ENCODE measurements at places on chromosomes 16 and 17.

- DNase-seq, result no peak
These were observed 565 bp downstream of the DDX52 start for GRCh38 chr17:37642681-37643080.

DNA sequence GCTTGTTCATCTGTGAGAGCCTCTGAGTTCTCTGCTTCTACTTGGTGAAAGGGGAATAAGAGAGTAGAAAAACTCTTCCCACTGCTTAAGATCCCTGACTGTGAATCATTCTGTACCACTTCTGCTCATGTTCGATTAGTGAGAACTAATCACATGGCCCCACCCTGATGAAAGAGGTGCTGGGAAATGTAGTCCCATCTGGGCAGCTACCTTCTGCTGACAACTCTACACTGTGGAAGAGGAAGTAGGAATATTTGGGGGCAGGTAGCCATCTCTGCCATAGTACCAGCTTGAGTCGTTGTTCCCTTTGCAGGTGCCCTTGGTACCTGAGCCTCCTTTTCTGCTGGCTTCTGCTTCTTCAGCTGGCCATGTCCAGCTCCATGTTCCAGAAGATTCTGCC lies 29.9 kb downstream of the NKD1 start:
- no peak for DNase-seq

GRCh38 chr16:79211586-79211985 lies 389.0 kb downstream of the MAF start:
- DNase-seq, result no peak

DNA sequence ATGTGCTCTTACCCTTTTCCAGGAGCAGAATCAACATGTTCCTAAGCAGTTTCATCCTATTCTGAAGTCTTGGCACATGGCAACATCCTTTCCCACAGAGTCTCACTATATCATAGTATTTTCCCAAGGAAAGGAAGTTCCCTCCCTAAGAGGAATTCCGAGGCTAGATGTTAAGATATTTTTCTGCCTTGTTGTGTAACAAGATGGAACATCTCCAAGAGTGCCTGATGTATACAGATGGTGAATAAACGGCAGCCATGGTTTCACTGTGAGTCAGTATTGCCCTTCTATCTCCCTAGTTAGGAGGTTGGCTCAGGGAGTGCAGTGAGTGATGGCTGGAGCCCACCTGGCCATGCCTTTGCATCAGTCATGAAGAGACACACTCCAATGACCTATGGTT lies 48.2 kb downstream of the SPACA3 start:
- no peak for DNase-seq

GRCh38 chr17:3802461-3803307 lies 1.7 kb upstream of the ITGAE start:
- DNase-seq, result peak; percentile 60

DNA sequence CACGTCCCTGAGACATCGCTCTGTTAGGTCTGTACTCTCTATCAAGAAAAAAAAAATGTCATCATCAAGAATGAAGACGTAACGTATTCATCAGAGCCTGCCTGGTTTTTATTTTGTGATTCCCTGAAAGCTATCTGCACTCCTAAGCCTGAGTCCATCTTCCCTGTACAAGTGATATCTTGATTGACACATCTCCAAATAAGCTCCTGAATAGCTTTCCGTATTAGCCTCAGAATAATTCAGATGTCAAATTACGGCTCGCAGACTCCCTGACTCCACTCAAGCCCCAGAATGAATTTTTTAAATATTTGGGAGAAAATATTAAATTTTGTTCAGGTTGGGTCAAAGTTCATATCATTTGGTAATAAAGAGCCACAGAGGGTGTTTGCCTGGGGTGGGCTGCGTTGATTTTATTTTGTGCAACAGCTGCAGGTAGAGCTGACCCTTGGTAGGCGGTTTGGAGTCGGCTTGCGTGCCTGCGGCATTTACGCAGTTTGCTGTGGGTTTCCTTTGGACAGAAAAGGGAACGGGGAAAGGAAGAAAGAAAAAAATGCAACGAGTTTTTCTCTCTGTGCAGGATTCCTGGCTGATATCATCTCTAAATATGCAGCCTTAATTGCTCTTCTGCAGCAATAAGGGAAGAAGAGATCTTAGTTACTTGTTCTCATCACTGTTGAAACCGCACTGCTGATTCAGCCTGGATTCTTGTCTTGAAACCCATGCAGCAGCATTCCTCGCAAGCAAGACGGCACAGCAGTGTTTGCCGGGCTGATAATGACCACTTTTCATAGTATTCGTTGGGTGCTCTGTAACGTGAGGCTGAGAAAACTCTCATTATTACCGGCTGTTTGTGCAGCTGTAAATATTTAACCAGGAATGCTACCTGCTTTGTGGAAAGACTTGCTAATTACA lies 114.7 kb downstream of the IRX3 start:
- no peak for DNase-seq

- DNase-seq, result no peak
These were observed 12.1 kb downstream of the METRNL start for GRCh38 chr17:83091257-83092141.

GRCh38 chr16:15990902-15991301 lies 41.5 kb downstream of the ABCC1 start:
- no peak for DNase-seq

GRCh38 chr16:85936816-85937215 lies 37.9 kb downstream of the IRF8 start:
- DNase-seq, result no peak

GRCh38 chr17:55859301-55859795 lies 108.5 kb downstream of the PCTP start:
- no peak for DNase-seq

DNA sequence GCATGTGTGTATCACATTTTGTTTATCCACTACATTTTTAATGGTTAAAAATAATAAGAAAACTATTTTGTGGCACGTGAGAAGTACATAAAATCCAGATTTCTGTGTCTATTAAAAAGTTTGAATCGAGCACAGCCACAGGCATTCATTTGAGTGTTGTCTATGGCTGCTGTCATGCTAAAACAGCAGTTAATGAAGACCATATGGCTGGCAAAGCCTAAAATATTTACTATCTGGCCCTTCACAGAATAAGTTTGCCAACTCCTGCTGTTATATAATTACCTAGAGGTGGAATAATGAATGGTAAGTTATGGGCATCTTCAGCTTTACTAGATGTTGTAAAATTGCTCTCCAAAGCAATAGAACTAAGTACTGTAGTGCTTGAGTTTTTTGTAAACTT lies 30.5 kb downstream of the TMEM98 start:
- no peak for DNase-seq

- no peak for DNase-seq
These were observed 6.2 kb downstream of the SBK1 start for GRCh38 chr16:28298511-28298878.

DNA sequence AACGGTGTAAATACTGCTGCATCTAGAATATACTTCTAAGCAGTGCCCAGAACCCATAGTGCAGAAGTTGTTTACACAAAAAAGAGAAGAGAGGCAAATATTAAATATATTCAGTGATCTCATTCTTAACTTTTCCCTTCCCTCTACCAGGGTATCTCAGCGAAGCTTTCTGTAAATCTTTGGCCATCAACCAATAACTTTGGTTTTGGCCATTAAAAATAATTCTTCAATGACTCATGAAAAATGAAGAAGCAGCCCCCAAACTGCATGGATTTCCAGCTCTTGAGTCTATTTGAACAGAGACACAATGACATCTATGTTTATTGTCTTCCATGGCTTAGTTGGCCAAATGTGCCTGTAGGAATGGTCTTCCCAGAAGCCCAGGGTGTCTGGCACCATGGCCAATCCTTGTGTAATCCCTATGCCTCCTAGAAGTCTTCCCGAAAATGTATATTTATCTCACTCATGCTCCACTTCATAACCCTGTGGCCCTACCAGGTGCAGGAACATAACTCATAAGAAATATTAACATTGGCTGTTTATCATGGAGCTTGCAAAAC lies 646.6 kb downstream of the TOX3 start:
- no peak for DNase-seq

GRCh38 chr16:85182774-85183173 lies 70.5 kb upstream of the CIBAR2 start:
- DNase-seq, result no peak

- no peak for DNase-seq
These were observed 42.1 kb downstream of the AIPL1 start for GRCh38 chr17:6392609-6393350.

DNA sequence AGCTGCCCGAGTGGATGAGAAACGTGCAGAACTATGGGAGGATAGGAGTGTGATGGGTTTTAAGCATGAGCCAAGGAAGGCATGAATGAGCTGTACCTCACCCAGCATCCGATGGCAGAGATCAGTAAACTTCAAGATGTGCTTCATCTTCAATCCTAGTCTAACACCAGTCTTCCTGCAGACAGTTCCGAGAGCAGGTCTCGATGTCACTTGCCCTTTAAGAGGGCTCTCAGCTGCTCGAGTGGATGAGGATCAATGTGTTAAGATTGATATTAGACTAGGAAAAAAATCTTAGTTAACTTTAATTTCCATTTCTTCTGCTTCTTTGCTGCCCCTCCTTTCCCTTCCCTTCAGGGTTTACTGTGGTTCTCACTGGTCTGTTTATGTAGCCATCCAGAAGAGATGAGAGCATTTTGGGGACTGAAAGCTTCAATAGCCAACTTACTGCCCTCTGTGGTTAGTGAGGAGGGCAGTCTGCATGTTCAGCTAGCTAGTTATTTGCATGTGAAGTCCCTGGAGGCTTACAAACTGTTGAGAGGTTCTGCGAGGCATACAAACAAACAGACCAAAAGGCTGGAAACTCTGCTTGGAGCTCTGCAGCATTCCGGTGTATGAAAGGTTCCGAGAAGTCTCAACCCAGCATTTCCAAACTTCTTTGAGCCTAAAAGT lies 15.3 kb downstream of the KLHL36 start:
- no peak for DNase-seq

DNA sequence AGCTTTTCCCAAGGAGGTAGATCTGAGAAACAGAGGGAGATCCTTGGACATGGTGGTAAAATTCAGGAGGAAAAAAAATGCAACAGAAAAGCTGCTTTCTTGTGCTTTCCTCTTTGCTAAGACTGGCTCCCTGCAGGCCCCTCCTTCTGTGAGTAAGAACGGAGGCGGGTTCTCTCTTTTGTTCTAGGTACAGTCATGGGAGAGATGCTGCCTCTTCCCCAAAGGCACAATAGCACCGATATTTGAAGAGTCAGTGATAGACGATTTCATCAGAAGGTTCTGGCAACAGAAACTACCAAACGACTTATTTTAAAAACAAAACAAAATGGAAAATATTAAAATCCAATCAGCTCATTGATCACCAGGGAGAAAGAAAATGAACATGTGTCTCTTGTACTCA lies 32.6 kb upstream of the KIFC3 start:
- peak; percentile 65 for DNase-seq

GRCh38 chr16:30755955-30756780 lies 5.7 kb downstream of the CFAP119 start:
- DNase-seq, result no peak

GRCh38 chr17:55366020-55366481 lies 55.6 kb downstream of the MMD start:
- DNase-seq, result no peak

DNA sequence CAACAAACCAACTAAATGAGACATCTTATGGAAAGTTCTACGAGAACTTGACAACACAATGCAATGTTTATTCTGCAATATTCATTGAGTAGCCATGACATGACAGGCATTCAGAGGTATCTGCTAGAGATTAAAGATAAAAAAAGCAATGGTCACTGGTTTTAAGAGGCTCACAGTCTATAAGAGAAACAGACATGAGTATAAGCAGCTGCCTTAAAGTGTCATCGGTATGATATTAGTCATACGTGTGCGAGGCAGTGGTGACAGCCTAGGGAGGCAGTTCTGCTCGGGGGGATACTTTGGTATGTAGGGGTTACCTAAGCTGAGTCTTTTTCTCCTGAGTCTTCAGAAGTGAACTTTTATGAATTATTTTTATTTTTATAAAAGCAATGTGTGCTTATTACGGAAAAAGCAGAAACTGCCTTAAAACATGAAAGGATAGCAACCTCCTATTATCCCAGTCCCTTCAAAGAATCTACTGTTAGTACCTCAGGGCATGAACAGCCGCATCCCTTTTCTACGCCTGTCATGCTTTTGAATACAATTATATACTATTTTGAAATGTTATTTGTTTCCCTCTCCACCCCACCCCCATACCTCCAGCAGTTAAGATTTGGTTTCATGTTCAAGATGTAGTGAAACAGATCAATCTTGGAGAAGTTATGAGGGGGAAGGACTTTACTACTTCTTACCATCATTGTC lies 7.7 kb downstream of the ST6GALNAC1 start:
- DNase-seq, result no peak

DNA sequence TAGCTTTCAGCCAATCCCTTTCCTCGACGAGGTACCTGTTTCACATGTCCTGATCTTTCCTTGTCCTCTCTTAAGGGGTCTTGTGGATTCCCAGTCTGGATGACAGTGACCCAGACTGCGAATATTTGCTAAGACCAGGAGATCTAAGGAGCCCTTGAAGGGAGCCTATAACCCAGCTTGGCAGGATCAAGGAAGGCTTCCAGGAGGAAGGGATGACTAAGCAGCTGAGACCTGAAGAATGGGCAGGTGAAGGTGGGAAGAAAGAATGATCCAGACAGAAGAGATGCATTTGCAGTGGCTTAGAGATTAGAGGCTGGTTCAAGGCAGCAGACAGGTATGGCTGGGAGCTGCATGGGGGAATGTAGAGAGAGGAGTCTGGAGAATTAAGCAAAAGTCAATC lies 1.9 kb upstream of the PDK2 start:
- no peak for DNase-seq

DNA sequence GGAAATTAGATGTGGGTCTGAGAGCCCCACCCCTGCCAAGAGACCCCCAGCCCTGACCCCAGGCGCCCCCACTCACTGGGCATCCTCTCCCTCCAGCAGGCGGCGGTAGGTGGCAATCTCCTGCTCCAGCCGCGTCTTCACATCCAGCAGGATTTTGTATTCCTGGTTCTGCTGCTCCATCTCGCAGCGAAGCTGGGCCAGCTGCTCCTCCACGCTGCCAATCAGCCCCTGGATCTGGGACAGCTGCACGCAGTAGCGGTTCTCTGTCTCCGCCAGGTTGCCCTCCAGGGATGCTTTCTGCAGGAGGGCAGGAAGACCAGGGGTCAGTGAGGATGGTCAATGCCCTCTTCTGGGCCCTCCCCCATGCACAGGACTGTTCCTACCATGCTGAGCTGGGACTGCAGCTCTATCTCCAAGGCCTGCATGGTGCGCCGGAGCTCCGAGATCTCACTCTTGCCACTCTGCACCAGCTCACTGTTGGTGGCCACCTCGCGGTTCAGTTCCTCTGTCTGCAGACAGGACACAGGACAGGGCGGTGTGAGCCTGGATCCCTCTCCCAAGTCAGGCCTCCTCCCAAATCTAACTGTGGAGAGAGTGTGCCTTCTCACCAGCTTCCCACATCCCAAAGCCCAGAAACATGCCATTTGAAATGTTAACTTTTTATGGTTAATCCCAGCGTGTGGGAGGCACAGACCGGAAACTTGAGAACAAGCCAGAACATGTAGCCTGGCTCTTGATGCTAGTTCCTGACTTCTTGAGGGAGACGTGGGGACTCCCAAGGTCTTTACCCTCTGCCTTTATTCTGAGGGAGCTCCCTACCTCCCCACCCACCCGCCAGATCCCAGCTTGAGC lies 3.6 kb downstream of the KRT17 start:
- no peak for DNase-seq
